ENCODE measurements at places on chromosomes 2 and 18.

DNA sequence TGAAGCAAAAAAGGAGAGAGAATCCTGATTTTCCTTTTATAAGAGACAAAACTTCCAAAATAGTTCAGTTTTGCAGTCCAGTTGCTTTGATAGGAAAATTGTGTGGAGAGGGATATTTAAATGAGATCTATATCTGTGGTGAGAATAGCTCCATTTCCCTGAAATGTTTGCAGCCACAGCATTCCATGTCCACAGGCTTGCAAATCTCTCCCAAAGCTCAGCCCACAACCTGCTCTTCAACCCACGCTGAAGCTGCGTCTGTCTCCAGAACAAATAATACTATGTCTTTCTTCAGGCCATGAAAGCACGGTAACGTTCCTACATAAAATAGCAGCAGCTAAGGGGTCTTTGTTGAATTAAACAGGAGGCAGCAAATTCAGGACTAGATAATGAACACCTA is 31.8 kb downstream of the TMEM17 start:
- no peak for DNase-seq

DNA sequence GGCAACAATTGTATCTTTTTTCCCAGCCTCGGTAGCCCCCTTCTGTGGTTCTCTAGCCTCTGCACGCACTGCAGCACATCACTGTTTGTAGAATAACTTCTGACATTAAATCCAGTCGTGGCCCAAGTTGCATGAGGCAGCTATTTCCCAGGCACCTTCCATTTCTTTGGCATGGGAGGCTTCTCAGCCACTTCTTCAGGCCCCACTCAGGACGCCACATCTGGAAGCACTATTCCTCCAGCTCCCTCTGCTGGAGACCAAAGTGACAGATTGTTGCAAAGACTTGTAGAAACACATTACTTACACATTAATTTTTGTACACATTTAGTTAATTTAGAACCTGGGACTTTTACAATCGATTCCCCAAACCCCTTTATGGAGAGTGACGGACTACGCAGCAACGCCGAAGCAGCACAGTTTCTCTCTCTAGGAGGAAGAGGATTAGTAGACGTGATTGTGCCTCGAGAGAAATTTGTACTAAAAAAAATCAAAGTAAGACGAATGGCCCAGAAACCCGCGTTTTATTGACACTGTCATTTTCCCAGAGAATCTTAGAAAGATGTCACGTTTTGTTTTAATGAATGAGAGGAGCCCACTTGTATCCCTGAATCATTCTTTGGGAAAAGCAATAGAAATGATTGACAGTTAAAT is 57.8 kb upstream of the RGPD5 start:
- DNase-seq, result peak; percentile 79

GRCh38 chr18:28382215-28382879 is 205.4 kb upstream of the CDH2 start:
- no peak for DNase-seq

GRCh38 chr2:105418522-105418921 is 19.7 kb upstream of the FHL2 start:
- no peak for DNase-seq

DNA sequence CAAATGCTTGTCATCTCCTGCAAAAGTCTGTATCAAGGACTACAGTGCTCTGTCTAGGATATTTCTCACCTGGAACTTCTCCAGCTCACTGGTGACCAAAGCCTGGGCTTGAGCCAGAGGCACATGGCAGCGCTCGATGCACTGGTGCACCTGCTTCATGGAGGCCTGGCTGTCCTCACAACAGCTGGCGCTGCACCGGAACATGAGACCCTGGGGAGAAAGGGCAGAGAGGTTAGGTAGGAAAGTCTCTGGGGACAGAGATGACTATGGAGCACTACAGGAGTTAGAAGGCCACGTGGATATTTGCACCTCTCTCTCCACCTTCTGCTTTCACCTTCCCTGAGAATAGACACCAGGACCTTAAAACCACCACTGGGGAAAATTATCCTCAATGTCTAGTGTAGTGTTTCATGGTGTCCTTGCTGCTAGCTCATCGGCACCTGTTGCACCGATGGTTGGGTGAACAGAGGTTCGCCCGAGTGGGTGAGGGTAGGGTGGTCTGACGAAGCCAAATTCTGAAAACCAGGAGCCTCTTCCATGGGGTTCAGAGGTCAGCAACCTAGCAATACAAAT is 1.0 kb downstream of the FAM136A start:
- no peak for DNase-seq

DNA sequence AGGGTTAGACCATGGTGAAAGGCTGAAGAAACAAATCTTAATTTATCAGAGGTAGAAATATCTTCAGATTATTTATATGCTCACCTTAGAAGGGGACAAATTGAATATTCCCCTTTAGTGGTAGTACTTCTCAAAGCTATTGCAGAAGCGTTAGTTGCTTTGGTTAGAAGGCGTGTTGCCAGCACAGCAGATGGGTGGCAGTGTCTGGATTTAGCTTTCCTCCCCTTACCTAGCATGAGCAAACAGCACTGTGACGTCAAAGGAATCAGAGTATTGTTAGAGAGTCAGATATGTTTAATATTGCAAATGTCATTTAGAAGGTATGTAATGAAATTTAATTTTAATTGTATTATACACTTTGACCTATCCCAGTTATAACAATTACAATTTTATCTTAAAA is 27.2 kb upstream of the GALR1 start:
- peak; percentile 7 for DNase-seq

DNA sequence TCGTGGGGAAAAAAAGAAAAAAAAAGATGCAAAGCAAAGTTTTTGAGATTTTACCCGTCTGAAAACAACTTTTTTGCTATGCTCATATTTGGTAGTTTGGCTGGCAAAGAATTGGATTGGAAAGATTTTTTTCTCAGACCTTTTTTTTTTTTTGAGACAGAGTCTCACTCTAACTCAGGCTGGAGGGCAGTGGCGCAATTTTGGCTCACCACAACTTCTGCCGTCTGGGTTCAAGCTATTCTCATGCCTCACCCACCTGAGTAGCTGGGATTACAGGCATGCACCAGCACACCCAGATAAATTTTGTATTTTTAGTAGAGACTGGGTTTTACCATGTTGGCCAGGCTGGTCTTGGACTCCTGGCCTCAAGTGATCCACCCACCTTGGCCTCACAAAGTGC is 56.3 kb upstream of the TANC1 start:
- DNase-seq, result no peak

DNA sequence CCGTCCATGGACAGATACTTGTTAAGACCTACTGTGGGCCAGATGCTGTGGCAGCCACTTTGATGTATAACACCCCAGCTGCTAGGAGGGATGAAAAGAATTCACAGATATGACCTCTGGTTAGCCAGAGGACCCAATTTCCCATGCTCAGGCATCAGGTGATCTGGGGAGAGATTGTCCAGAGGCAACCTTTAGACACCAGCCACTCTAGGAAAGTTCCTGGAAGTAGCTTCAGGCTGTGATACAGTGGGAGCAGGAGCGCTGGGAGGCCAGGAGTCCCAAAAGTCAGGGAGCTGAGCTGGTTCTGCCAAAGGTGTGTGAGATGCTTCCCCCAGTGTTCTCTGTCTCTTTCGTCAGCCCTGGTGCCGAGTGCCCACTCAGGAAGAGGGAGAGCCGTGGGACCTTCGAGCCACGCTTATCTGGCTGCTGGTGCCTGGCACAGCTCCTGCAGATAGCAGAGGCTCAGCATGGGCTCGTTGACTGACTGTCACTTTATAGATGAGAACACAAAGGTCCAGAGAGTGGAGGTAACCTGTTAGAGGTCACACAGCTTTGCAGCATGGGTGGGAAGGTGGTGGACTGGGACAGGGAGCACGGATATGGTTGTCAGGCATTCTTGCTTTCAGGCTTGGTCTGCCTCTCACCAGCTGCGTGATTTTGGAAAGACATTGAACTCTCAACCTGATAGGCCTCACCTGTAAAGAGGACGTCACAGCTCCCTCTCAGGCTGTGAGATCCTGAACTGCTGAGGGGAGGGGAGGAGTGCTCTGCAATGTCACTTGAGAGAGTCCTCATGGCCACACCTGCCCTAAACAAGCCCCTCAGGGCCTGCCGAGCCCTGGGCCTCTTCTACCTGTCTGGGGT is 7.8 kb upstream of the RALB start:
- DNase-seq, result no peak

- peak; percentile 9 for DNase-seq
These were observed 109.0 kb upstream of the CBLN2 start for GRCh38 chr18:72652990-72653593.

GRCh38 chr2:71668326-71669057 is 215.1 kb downstream of the DYSF start:
- DNase-seq, result no peak

GRCh38 chr2:55408918-55409868 is 10.5 kb downstream of the CCDC88A start:
- peak; percentile 32 for DNase-seq

DNA sequence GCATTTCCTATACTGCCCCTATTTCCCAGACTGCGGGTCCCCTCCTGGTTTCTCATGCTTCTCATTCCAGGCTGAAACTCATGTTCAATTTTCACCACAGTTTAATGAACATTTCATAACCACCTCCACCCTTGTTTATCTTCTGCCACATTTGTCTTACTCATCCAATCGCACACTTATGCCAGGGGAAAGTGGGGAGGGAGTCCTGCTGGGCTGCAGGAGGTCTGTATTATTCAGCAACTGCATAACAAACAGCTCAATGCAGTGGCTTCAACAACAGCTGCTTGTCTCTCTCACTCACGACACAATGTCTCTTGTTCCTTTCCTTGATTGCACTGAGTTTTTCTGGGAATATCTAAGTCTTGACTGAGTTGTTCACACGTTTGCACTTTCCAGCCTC is 106.0 kb downstream of the ZNF519 start:
- DNase-seq, result no peak

GRCh38 chr2:229734410-229734809 is 20.1 kb upstream of the DNER start:
- no peak for DNase-seq

DNA sequence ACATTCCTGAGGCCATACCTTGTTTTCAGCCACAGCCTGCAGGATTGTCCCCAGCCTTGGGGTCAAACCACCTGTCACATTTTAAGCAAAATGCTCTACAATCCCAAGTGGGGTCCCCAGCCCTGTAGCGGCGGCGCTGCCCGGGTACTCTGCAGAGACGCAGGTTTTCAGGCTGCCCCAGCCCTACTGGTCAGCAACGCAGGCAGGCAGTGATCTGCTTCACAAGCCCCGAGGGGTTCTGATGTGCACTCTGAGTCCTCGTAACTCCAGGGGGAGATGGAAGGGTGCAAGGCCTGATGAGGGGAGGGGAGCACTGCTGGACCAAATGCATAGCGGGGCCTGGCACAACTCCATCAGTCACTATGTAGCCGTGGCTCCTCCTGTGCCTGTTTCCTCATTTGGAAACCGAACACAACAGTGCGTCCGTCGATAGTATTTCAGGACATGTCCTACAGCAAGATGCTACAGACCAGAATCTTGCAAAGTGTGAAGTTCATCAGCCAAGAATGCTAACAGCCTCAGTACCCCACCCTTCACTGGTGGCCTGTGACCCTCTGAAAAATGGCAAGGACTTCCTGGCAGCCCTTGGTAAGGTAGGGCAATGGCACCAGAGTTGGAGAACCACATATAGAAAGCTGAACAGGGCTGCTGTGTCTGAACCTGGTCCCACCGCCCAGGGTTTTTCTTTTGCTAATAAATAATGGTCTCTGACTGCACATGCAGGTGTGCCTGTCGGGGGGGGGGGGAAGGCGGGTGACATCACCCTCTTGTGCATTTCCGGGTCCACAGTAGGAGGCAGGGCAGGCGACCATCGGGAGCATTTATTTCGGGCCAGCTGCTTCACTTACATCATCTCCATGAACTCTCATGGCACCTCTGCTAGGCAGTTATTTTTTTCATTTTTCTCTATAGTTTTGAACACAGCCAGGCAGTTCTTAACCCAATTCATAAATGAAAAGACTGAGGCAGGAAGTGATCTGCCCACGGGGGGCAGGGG is 50.6 kb upstream of the TFCP2L1 start:
- no peak for DNase-seq

DNA sequence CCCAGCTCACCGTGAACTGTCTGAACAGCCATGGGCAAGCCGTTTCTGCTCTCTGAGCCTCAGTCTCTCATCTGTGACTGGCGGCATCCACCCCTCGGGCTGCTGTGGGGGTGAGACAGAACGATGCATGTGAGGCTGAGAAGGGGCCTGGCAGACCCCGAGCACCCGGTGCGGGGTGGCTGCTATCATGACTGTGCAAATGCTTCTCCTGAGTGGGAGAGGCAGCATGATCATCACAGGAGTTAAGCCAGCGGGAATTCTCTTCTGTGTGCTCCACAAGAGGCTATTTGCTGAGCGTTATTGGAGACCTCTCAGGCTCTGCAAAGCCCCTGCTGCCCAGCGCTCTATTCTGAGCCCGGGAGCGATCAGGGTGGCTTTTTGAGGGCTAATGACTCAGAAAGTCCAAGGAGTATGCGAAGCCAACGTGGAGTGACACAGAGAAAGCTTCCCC is 45.8 kb upstream of the ID2 start:
- peak; percentile 8 for DNase-seq

DNA sequence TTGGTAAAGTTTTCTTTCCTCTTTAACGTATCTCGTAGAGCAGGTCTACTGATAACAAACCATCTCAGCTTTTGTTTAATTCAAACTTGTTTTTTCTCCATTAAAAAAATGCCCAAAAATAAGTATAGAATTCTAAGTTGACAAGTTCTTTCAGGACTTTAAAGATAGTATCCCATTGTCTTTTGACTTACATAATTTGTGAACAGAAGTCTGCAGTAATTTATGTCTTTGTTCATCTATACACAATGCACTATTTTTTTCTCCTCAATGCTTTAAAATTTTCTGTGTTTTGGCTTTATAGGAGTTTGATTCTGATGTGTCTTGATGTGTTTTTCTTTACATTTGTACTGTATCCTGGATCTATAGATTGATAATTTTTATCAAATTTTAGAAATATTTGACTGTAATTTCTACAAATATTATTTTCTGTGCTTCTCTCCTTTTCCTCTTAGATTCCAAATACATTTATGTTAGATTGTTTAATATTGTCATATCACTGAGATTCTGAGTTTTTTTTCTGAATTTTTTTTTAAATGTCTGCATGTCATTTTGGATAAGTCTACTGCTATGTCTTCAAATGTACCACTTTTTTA is 143.3 kb downstream of the FTCDNL1 start:
- DNase-seq, result no peak

- DNase-seq, result no peak
These were observed 5.8 kb upstream of the ADNP2 start for GRCh38 chr18:80103231-80103630.

GRCh38 chr2:101197215-101197745 is 46.1 kb upstream of the TBC1D8 start:
- DNase-seq, result no peak

- no peak for DNase-seq
These were observed 1.3 kb upstream of the OTOS start for GRCh38 chr2:240141736-240142135.

DNA sequence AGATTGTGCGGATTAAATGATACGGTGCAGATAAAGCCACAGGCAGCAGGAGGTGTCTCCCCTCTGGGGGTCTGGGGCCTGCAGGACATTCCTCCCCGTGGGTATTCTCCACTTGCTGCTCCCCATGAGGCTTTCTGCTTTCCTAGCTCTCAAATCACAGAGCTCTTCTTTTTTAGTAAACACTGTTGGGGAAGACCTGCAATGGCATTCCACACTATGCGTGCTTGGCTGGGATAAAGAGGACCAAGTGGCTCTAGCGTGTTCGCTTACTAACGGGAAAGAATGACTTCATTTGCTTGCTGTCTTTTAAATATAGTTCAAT is 146.5 kb downstream of the DDX1 start:
- DNase-seq, result no peak

GRCh38 chr18:27996801-27997272 is 180.1 kb downstream of the CDH2 start:
- DNase-seq, result peak; percentile 60

- DNase-seq, result peak; percentile 8
These were observed 53.8 kb downstream of the LRPPRC start for GRCh38 chr2:43941966-43942365.

GRCh38 chr2:46014911-46015654 is 282.1 kb upstream of the EPAS1 start:
- DNase-seq, result peak; percentile 89

Measured in fibroblast of pulmonary artery (primary cell).